MCF 10A (cell line): ENCODE measurements at places on chromosomes 13 and 19. TPM values are rescaled to one million over a fixed set of nuclear protein-coding genes. Genes with fewer than 3 reads are reported as not detected.

CRX gene
- total RNA-seq, result not detected in 2 replicates

PLK5 gene
- total RNA-seq, result 0.21 and 0.22 TPM in 2 replicates

ZNF723 gene
- not detected in 2 replicates for total RNA-seq

TEX26 gene
- not detected in 2 replicates for total RNA-seq

SPTBN4 gene
- total RNA-seq, result 0.63 and 1.1 TPM in 2 replicates

MEGF8 gene
- total RNA-seq, result 13.0 and 20.6 TPM in 2 replicates

CACTIN gene
- 24.7 and 25.1 TPM in 2 replicates for total RNA-seq

TLE6 gene
- 0.89 and 2.9 TPM in 2 replicates for total RNA-seq

KCNN4 gene
- total RNA-seq, result 34.2 and 45.9 TPM in 2 replicates

CEACAM6 gene
- total RNA-seq, result not detected in 2 replicates

UNC13A gene
- total RNA-seq, result 0.15 and 0.21 TPM in 2 replicates

GRCh38 chr19:40469011-40469410 is 2.2 kb downstream of the SPTBN4 start:
- no peak for DNase-seq

GRCh38 chr19:13118424-13119193 is 545 bp downstream of the NACC1 start:
- peak; percentile 55 for DNase-seq

DNA sequence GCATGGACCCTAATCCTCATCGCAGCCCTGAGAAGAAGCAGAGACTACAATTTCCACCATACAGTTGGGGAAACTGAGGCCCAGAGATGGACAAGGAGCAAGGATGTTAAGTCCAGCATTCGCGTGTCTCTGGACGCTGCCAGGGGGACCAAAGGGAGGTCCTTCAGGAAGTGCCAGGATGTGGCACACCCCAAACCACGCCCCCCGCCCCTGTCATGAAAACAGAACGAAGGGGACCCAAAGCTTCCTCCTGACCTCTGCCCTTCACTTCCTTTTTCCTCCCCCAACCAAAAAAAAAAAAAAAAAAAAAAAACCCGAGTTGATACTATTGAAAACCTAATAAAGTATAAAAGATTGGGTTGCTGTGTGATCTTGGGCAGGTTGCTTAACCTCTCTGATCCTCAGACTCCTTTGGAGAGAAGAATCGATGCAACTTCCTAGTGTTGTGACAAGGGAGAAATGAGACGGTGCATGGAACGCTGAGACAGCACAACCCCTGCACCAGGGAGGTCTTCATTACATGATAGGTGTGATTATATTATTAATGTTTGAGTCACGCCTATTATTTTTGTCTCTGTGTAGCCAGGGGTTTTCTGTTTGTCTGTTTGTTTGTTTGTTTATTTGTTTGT is 2.7 kb upstream of the ZBTB7A start:
- no peak for DNase-seq

DNA sequence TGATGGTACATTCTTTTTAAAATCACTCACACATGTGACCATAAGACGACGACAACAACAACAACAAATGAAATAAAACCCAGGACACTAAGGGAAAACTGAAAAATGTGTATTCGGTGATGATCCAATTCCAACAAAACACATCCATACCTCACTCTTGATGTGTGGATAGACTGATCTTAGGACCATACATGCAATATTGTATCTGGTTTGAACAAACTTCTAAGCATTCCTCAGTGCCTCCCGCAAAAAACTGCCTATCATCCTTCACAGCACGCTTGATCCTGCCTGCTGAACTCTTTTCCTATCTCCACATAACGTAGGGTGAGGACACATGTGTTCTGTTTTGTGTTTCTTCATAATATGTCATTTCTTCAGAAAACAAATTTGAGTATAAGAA is 415.2 kb downstream of the KCTD12 start:
- DNase-seq, result no peak

DNA sequence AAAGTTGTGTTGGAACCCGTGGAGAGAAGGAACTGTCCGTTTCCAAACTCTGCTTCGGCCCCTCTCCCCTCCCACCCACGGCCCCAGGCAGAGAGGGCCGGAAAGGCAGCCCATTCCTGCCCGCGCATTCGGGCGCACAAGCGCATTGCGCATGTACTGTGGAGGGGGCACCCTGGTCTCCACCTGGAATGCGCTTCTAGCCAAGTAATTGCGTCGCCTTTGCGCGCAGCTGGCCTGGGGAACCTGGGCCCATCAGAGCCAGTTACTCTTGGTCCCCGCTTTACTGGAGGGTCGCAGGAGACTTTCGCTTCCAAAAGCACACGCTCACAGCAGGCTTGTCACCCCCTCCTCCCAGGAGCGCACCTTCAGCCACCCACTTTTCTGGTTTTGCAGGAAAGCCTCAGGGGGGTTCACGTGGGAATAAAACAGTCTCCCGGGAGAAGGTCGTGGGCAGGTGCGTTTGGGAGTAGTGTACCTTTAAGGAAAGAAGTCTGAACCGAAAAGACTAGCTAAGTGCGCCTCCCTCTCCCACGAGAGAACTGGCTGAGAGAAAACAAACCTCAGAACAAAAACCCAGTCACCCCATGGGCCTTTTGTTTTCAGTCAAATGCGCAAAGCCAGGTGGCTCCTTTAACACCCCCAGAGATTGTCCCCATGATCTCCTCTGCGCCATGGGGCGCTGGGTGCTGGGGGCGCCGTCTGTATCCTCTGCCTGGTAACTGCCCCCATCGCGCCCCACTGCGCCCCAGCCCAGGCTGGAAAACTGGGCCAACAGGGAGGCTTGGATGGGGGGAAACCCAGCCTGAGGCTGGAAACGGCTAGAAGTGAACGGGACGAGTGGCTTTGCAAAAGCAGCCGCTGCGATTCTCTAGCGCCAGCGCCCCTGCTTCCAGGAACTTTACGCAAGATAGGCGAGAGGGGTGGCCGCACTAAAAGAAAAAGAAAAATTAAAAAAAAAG is 28.5 kb downstream of the GSX1 start:
- DNase-seq, result no peak

DNA sequence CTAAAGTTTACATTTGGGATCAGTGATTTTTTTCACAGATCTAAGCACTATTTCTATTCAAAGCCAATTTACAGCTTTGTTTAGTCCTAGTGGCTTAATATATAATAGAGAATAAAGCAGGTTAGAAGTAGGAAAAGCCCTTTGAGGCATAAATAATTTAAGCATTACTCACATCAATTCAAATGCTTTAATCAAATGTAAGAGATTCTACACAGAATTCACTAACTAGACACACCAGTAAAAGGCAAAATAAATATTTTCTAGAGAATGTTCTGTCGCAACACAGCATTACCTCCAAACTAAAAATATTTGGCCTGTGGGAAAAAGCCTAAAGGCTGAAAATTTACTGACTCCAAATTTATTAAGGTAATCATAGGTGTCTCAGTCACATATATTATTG is 31.3 kb downstream of the KCTD12 start:
- DNase-seq, result peak; percentile 49

- no peak for DNase-seq
Measured at GRCh38 chr13:32216281-32216680, 98.9 kb downstream of the ZAR1L start.

GRCh38 chr19:19303411-19303810 is 16.9 kb downstream of the SUGP1 start:
- no peak for DNase-seq

GRCh38 chr13:110509971-110510786 is 51.3 kb downstream of the RAB20 start:
- DNase-seq, result no peak

GRCh38 chr13:20776751-20777150 is 3.0 kb upstream of the EEF1AKMT1 start:
- DNase-seq, result no peak

DNA sequence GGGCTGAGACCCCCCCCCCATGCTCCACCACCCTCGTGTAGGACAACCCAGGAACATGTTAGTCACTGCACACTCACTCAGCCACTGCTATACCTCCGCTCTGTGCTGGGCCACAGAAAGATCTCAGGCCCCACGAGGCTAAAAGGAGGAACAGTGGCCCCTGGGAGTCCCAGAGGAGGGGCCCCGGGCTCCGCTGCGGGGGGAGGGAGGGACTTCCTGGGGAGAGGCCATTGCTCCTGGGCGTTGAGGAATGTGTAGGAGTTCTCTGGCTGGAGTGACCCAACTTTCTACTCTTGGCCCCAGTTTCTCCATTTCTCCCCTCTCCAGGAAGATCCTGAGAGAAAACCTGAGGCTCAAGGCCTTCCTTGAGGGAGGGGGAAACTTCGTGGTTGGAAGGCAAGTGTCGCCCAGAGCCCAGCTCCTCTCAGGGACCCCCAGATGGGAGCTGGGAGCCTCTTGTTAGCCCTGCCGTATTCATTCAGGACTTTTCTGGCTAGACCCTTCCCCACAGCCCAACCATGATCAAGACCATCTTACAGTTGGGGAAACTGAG is 13.6 kb downstream of the ONECUT3 start:
- DNase-seq, result peak; percentile 33

DNA sequence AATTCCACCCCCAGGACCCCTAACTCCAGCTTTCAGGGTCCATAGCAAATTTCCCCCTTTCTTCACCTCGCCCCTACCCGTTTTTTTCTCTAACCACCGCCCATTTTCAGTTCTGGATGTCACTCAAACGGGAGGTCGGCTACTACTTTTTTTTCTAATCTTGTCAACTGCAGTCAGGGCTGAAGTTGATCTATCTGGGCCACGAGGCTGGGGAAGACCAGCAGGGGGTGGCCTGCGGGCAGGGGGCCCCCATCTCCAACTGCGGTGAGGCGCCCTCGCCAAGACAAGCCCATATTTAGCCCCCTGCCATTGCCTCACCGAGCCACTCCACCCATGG is 748 bp downstream of the LHFPL6 start:
- no peak for DNase-seq

DNA sequence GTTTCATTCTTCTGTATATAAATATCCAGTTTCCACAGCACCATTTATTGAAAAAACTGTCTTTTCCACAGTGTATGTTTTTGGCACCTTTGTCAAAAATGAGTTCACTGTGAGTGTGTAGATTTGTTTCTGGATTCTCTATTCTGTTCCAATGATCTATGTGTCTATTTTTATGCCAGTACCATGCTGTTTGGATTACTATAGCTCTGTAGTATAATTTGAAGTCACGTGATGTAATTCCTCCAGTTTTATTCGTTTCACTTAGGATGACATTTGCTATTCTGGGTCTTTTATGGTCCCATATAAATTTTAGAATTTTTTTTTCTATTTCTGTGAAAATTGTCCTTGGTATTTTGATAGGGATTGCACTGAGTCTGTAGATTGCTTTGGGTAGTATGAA is 11.0 kb upstream of the ZNF823 start:
- DNase-seq, result no peak

- DNase-seq, result no peak
Measured at GRCh38 chr19:53079313-53079924, 23.8 kb downstream of the ZNF160 start.

- no peak for DNase-seq
Measured at GRCh38 chr13:111120422-111120821, 5.3 kb downstream of the ARHGEF7 start.

DNA sequence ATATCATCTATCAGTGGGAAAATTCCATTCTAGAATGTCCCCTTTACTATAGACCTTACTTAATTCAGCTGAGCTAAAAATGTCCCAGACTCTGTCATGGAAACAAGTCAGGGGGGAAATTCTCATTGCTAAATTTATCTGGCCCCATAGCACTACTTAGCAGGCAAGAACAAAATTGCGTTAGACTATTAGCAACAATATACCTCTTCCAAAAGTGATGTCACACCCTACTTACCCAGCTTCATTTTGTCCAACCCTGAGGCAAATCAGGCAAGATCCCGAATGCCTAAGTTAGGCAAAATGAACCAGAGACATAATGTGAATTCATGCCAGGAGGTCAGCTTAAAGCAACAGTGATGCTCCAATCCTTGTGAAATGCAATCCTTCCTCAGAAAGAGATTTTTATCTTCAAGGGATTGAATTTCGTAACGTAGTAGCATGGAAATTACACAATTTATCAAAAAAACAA is 93.7 kb downstream of the FRY start:
- DNase-seq, result peak; percentile 95

DNA sequence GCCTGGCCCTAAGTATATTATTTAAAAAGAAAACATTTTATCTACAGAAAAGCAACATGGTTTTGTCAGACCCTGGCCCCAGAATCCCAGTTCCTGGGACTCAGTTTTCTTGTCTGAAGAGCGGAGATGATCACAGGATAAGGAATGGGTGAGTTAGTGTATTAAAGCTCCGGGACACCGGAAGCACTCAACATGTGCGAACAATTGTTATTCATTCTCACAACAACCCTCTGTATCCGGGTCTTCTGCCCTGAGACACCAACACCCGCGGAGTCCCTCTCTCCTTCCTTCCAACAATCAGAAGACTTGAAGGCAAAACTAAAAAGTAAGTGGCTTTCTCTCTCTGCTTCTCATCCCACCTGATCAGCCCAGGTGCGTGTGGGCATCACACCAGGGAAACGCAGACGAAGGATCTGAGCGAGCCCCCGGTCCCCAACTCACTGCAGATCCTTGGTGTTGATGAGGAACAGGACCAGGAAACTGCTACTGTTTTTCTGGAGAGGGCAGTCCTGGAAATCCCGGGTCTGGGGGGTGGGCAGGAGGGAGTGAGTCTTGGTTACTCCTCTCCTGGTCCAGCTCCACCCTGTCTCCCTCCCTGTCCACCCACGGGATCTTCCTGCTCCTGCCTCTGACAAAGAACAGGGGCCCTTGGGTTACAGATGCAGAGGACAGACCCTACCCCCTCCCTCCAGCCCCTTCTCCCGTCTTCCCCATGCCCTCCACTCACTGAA is 2.0 kb downstream of the GPR108 start:
- no peak for DNase-seq

DNA sequence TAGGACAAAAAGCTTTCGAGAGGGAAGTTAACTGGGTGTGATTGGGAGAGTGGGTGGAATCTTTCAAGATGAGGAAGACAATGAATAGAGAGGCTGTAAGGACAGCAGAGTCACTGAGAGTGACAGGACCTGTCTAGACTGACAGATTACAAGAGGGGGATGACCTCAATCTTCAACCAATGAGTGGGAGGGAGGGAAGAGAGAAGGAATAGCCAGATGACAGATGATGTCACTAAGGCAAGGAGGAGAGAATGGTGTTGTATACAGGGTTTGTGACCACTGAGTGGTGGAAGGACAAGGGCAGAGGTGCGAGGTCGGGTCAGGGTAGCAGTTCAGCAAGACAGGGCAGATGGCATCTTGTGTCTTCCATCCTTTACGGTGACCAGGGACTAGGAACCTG is 5.8 kb upstream of the ILF3 start:
- no peak for DNase-seq

DNA sequence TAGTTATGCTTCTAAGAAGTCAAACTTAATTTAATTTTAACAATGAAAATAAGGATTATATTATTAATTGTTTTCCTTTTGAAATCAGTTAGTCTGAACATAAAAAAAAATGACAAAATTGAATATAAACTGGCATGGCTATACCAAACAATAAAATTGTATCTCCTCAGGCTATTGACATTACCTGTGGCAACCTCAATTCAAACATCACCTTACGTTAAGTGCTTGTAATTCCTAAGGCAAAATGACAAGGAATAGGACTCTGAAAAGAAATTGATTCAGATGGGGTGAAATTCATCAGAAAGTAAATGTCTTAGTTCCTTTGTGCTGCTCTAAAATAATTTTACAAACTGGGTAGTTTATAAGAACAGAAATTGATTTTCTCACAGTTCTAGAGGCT is 89.5 kb downstream of the SLITRK6 start:
- no peak for DNase-seq
